ENCODE measurements at places on chromosomes 16 and 17.

GRCh38 chr16:69100071-69100691 is 5.3 kb upstream of the HAS3 start:
- DNase-seq = no peak

- DNase-seq = no peak
Observed at GRCh38 chr17:17626151-17626805, 34.8 kb upstream of the PEMT start.

GRCh38 chr17:74979408-74980146 is 7.0 kb upstream of the HID1 start:
- DNase-seq = no peak

- no peak for DNase-seq
Observed at GRCh38 chr17:77566566-77567138, 391.9 kb upstream of the TNRC6C start.

DNA sequence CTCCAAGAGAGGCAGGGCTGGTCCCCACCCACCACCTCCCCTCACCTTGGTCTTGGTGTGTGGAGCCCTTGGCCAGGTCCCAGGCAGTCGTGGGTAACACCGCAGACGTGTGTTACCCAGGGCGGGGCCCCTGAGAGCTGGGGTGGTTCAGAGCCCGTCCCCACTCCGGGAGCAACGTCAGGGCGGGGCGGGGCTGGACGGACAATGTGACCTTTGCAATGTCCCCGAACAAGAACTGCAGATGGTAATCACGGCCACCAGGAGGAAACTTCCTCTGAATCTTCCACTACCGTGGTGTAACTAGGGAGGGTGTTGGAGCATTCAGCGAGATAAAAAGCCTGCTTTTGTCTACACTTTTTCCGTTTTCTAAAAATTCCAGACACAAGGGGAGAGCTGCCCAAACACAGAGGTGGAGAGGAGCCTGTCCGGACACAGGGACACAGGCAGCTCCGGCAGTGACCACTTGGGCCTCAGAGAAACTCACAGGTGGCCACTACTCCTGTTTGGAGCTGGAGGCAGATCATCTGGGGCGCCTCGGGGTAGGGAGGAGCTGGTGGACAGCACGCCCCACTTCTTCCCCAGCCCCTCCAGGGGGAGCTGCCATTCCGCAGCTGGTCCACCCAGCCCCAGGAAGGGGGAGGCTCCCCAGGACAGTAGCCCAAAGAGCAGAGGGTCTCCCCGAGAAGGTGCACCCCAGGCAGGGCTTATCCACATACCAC is 14.2 kb upstream of the SLC38A10 start:
- DNase-seq = no peak

GRCh38 chr16:72561-73548 is at the start of gene RHBDF1:
Gene RHBDF1 (minus strand): TSS chr16:72631. CDS start chr16:65015, 7,616 bp downstream.
- DNase-seq = no peak

DNA sequence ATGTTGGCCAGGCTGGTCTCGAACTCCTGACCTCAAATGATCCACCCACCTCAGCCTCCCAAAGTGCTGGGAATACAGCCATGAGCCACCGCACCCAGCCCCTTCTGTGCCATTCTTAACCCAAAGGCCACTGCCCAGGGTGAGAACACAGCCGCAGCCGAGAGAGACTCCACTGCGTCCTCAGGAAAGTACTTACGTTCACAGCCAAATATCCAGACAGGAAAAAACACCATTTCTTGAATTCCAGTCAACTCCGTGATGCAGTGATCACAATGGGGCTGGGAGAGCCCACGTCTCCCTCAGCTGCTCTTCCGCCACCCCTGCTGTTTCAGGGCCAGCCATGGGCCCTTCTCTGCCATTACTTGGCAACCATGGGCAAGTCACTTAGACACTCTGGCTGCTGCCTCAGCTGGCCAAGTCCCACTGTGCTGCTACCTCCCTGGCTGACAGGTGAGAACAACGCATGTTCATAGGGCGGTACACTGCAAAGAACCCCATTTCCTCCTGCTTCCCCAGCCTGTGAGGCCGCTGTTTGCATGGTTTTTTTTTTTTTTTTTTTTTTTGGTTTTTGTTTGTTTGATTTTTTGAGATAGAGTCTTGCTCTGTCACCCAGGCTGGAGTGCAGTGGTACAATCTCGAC is 4.3 kb downstream of the CDIP1 start:
- no peak for DNase-seq

DNA sequence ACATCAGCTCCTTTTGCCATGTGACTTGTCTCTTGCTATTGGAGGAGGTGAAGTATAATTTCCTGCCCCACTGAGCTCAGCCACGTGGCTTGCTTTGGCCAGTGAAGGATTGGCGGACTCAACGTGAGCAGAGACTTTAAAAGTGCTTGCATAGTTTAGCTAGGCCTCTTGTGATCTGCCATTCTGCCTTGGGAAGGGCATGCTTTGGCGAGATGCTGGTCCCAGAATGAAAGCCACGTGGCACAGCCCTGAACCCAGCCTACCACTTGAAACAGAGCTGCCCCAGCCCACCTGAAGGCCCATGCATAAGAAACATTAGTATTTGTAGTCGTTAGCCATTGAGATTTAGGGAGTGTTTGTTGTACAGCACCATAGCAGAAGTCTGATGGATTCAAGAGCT is 148.2 kb downstream of the TMEM132E start:
- DNase-seq = no peak

DNA sequence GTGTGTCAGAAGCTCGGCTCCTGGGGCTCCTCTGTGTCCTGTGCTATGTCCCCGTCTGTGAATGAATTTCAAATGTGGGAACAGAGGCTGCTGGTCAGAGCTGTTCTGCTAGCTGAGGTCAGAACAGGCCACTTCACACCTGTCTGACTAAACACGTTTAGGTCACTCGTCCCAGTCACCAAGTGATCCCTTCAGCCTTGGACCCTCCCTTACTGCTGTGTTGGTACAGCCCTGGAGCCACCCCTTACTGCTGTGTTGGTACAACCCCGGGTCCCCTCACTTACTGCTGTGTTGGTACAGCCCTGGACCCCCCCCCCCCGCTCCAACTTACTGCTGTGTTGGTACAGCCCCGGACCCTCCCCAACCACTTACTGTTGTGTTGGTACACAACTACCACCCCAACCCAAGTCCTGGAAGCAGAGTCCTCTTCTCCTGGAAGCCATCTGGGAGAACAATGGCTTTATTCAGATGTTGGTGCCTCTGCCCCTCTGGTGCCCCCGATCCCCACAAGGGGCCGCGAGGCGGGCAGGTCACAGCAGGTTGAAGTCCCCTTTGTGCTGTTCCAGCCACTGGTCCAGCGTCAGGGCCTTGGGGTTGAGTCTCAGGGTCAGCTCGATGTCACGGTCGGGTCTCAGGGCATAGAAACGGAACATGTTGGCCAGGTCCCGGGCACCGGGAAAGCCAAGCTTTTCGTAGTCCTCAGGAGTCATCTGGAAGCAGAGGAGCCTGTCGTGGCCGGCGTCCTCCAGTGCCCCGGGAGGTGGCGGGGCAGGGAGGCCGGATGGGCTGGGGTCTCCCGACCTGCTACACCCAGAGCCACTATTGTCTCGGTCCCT is 13.0 kb downstream of the NMRAL1 start:
- DNase-seq = no peak

DNA sequence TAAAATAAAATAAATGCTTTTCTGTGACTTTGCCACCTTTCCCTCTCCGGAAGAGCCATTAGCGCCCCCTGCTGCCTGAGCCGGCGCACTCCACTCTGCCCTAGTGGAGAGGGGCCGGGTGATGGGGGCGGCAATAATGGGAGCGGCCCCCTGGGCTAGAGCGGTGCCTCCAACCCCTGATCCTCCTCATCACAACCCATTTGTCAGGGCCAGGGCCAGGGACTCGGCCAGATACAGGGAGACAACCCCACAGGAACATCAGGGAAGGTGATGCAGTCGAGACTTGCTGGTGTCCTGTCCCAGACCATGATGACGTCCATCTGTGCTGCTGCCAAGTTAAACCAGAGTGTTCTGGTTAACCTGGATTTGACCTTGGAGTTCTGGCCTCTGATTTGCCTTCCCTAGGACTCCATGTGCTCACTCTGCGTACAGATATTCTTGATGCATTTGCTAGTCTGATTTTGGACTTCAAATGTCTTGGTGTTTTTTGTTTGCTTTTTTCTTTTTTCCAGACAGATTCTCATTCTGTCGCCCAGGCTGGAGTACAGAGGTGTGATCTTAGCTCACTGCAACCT is 46.1 kb upstream of the BPTF start:
- no peak for DNase-seq

GRCh38 chr17:68351395-68351794 is 60.1 kb downstream of the ARSG start:
- no peak for DNase-seq

DNA sequence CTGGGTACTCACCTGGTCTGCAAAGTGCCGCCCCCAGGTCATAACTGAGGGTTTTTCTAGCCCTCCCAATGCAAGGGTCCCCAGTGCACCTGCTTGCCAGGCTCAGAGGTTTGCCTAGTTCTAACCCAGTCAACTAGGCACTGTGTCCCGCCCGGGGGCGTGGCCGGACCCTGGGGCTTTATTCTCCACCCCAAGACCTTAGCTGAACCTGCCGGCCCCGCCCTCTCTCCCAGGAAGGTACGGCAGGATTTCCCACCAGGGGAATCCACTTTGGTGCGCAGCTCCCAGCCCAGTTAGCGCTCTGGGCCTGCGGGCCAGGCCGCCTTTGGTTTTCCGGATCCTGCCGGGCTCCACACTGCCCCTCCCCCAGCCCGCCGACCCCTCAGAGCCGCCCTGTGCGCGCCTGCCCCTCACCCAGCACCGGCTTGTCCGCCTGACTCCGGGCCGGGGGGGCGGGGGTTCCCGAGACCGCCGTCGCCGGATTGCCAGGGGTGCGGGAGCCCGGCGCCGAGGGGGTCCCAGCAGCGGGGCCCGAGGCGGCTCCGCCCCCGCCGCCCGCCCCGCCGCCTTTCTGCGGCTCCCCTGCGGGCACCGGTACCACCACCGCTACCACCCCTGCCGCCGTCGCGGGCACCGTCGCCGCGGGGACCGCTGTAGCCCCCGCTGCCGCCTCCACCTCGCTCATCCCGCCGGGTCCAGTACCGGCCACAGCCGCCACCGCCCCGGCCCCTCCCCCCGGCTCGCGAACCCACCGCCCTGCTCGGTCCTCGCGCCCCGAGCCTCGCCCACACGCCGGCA is 424 bp downstream of the YBX2 start:
- DNase-seq = no peak

- no peak for DNase-seq
Observed at GRCh38 chr17:49890852-49891251, 43.0 kb upstream of the TAC4 start.

DNA sequence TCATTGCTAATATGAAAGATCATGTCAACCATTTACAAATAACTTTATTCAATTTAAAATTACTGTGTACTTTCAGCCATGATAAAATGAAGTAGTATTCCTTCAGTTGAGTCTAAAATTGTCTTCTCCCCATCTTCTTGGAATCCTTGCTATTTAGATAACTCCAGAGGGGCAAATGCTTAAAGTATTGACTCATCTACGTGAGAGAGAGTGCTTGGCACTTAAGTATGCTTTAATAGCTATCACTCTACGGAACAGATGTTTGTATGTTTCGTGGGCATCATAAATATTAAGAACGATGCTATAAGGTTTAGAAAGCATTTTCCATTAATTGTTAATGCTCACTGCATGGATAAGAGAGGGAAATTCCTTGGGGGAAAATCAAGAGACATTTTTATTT is 69.3 kb upstream of the MED13 start:
- no peak for DNase-seq

DNA sequence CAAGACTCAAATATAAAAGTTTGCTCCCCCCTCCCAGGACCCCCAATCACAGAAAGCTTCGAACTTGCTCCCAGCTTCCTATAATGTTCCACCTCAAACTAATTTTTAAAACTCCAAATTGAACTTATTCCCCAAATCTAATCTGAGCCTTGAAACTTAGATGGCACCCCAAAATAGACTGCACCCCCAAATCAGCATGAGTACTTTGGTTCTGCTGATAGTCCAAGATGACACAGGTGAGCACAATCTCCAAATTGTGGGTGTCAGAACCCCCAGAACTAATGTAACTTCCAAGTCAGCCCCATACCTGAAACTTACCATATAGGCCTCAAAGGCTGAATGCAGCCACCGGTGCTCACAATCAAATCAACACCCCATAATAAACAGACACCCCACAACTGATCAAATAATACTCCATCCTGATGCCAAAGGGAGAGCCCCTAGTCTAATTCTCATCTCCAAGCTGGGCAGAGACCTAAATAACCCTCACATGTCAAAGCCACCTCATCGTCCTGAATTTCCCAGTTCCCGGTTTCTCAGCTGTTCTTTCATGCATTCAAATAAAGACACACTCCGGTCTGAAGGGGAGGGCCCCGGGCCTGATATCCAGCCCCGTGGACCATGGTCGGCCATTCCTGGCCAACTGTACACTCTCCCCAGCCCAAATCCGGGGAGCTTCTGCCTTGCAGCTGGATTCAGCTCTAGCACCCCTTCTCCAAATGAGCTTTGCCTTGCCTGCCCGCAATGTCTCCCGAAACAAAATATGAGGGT is 1.8 kb upstream of the BCL6B start:
- DNase-seq = no peak

- no peak for DNase-seq
Observed at GRCh38 chr16:28561557-28562187, 8.0 kb downstream of the SGF29 start.

GRCh38 chr16:770411-770810 is 9.9 kb downstream of the MSLN start:
- DNase-seq = no peak

DNA sequence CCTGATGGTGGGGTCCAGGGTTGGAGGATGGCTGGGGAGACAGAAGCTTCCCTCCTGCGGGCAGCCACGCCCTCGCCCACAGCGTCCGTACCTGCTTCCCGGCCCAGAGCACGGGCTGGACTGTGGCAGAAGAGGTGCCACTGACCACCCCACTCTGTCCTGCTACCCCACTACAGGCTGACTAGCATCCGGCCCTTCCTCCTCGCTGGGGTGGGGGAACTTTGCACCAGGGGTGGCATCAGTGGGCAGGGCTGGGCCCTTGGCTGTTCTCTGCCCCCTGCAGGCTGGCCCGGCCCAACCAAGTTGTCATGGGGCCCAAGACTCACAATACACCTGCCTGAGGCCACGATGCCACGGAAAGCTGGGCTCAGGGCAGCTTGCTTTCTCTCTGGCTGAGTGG is 73.0 kb downstream of the KLHDC4 start:
- DNase-seq = no peak

DNA sequence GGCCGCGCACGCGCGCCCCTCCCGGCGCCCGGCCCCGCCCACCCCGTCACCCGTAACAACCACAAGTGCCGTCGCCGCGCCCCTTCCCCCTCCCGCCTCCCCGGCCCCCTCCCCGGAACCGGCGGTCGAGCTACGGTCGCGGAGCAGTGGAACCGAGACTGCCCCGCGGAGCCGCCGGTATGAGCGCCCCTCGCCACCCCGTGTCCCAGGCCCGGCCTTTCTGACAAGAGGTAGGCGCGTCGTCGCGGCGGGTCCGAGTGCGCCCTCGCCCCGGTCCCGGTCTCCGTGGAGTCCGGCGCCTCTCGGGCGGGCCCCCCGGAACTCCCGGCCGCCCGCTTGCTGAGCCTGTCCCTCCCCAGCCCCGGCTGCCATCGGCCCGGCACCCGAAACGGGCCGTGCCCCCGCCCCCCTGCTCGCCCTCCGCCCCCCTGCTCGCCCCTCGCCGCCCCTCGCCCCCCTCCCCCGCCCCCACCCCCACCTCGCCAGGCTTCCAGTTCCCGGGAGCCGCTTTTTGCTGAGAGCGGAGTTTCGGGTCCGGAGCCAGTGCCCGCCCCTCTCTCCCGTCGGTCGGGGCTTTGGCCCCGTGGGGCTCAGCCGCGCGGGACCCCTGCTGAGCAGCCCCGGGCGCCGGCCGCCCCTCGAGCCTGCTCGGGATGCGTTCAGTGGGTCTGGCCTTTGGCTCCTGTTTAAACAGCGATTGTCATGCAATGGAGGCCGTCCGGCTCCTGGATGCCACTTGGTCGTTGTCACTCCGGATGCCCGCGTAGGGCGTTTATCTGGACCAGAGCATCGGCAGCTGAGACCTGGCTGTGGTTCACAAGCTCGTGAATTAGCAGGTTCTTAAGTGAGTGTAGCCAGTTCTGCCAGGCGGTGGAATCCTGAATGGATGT is at the start of gene SEC14L1:
Gene SEC14L1 (plus strand): TSS at position 92 of the 890 bp plus-strand sequence. CDS start 2,628 bp downstream, outside the sequence.
- peak; percentile 26 for DNase-seq
